ENCODE measurements at places on chromosomes 3 and 15.

DNA sequence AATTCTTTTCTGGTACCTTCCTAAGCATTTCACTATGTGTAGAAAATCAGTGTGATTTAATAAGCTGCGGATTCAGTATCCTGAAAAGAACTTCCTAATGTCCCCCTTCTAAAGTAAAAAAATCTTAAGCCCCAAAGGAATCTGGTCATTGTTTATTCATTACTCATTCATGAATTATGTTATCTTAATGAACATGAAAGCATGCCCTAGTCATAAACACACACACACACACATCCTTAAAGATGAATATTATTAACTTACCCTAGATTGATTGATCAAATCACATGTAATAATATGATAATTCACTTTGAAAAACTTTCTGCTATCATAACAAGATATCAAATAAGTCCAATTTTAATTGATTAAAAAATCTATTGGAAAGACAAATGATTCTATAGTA is 96.4 kb upstream of the BFSP2 start:
- no peak for DNase-seq

DNA sequence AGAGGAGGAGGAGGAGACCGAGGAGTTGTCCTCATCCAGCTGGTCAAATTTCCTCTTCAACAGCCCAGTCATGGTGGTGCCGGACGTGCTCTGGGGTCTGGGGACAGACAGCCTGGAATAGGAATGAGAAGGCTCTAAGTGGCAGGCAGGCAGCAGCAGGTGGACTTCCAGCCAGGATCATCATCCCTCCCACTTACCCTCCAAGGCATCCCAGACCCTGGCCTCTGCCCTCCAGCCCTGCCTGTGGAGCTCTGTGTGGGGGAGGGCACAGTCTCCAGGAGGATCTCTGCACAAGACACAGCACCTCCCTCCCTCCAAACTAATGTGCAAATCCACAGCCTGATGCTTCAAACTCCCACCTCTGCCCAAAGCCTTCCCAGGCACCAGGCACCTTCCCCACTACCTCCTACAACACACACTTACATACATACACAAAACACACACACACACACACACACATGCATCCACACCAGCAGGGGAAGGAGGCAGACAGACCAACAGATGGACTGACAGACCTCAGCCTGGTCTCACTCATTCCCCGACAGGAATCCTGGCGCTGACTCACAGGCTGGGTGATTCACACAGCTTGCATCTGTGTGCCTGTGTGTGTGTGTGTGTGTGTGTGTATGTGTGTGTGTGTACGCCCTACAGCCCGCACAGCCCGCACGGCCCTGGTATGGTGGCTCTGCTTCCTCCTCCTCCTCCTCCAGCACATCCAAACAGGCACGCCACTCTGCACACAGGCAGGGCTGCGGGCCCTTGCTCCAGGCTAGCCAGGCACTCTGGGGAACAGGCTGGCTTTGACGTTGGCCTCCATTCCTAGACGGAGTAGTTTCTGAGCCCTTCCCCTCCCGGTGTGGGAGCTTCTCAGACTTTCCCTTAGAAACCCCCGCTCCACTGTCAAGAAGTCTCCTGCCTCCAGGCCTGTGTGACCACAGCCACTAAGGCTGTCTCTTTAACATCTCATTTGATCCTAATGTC is 6.5 kb downstream of the CSRNP1 start:
- DNase-seq = no peak

GRCh38 chr3:114005481-114005880 is 50.8 kb downstream of the CCDC191 start:
- DNase-seq = no peak

DNA sequence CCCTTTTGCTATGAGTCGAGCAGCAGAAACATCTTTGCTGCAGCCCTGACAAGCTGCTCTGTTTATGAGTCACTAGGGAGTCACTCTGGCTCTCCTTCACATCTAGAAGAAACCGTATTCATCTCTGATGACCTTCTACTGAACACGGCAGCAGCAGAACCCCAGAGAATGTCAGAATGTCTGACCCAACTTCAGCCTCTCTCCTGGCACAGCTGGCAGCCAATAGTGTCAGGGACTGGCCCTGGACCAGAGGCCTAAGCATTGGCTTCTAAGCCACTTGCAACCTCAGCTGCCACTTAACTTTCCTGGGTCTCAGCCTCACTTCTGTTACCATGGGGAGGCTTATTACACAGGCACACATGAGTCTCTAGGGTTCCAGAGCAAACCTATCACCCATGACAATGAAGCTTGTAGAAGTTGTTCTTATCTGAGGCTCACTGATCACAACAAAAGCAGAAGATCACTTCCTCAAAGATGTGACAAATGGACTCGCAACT is 184.1 kb upstream of the TLE3 start:
- DNase-seq = no peak

- DNase-seq = no peak
These were observed 24.3 kb downstream of the MTHFS start for GRCh38 chr15:79872358-79873017.

GRCh38 chr3:53989451-53989850 is 97.8 kb upstream of the SELENOK start:
- no peak for DNase-seq

DNA sequence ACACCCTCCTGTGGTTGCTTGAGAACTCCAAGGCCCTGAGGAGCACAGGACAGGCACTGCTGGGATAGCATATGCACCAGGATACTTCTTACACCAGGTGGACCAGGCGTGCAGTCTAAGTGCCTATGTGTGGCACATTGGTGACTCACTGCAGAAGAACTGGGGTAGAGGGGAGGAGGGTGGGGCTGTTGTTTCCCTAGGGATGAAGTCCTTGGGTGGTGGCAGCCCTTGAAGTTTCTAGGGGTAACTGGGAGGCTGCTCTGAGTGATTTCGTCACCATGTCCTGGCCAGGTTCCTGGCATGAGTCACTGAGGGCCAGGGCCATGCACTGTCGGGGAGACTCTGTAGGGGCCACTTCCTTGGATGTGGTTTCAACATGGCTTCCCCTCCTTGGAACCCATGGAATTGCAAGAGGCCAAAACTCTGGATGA is 15.9 kb downstream of the MYZAP start:
- no peak for DNase-seq

DNA sequence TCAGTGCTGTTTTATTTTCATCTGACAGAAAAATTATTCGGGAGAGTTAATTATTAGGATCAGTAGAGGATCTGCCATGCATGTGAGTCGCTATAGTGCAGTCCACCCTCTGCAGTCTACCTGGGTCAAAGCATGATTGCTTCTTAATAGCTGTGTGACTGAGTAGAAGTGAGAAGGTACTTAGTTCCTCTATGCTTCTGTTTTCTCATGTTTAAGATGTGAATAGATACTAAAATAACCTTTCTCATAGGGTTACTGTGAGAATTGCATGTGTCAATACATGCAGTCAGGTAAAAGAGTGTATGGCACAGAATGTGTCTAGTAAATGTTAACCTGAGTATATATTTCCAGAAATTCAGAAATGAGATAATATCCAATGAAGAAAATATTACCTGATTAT is 435.7 kb downstream of the NAALADL2 start:
- no peak for DNase-seq

- no peak for DNase-seq
These were observed 261.2 kb downstream of the LPP start for GRCh38 chr3:188415196-188415595.

DNA sequence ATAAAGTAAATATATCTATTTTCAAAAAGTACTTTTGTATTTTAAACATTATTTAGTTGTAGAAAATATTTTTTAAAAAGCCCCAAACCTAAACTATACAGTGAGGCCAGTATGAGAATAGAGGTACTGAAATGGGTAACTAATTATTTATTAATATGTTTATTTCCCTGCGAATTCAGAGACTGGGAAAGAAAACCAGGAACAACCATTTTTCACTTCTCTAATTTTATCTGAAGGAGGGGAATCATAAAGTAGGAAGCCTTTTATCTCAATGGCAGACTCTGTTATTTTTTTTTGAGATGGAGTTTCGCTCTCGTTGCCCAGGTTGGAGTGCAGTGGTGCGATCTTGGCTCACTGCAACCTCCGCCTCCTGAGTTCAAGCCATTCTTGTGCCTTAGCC is 63.6 kb upstream of the TRAK1 start:
- DNase-seq = no peak
